ENCODE measurements at places on chromosomes 6 and 20.

DNA sequence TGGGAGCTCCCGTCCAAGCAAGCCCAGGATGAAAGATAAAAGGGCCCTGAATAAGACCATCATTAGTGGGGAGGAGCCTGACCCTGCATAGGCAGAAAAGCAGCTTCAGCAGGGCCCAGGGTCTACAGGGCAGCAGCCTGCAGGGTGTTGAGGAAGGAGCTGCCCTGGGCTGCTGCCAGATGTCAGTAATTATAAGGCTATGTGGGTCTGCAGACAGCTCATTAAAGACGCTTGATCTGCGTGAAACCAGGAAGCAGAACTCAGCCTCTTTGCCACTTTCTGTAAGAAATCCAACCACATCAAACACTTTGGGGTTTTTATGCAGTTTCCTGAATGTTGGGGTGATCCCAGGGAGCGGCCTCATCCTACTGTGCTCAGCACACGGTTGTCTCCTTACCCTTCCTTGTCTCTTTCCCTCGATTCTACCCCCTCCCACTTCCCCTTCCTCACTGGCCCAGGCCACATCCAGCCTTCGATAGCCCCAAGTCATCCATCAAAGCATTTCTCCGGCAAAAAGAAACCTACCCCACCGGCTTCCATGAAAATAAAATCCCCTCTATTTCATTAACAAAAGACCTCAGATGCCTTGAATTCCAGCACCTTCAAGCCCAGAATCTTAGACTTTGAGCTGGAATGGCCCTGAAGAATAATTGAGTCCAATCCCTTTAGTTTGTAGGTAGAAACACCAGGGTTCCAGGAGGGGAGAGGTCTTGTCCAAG, 1.0 kb upstream of the TGM6 start:
- no peak for DNase-seq

- no peak for DNase-seq
Observed at GRCh38 chr6:8578006-8578405, 142.7 kb upstream of the SLC35B3 start.

GRCh38 chr6:5260111-5260620, 584 bp downstream of the LYRM4 start:
- DNase-seq, result peak; percentile 61

- DNase-seq, result no peak
Observed at GRCh38 chr20:51494241-51495110, 48.0 kb downstream of the NFATC2 start.

DNA sequence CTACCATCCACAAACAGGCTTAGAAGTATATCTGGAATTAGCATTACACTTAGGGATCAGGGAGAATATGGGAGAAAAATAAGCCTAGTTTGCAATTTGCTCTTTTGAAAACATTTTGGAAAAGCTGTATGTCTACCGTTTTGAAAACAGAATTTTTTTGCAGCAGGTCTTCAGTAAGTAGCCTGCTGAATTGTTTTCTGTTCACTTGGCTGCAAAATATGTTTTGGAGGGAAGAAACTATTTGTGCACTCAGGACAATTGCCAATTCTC, 39.6 kb downstream of the ILRUN start:
- DNase-seq, result no peak

GRCh38 chr6:7171733-7172132, 64.0 kb downstream of the RREB1 start:
- DNase-seq, result no peak

DNA sequence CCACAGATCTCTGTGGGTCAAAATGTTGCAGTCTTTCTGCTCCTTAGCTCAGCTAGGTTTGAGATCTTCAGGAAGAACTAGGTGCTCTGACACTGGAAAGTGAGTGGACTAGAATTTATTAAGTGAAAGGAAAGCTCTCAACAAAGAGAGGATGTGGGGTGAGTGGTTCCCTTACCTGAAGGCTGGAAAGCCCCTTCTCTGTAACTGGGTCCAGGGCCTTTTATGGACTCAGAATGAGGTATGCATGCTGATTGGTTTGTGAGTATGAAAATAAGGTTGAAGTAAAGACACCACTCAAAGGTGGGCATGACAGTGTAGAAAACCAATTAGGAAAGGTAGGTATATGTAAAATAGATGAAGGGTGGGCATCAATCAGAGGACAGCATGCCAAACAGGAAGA, 485.5 kb downstream of the CD109 start:
- DNase-seq, result no peak

DNA sequence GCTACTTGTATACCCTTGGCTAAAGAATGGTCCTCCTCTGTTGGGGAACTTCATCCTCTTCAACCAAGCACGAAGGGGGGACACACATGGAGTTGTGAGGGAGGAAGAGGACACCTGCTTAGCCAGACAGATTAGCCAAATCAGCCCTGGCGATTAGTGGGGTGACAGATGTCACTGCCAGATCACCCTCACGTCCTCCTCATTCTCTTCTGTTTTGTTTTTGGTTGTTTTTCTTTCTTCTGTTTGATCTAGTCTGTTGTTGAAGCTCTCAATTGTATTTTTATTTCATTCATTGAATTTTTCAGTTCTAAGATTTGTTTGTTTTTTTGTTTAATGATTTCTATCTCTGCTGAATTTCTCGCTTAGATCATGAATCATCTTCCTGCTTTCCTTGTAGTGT, 27.5 kb upstream of the NKX2-4 start:
- DNase-seq, result no peak

GRCh38 chr6:138914701-138915100, 73.4 kb downstream of the REPS1 start:
- no peak for DNase-seq

GRCh38 chr6:83303426-83303825, 110.3 kb downstream of the RWDD2A start:
- DNase-seq, result no peak

- DNase-seq, result no peak
Observed at GRCh38 chr6:95364016-95364604, 213.2 kb upstream of the MANEA start.

Data from stimulated activated CD4-positive, alpha-beta T cell treated with anti-CD3 and anti-CD28 coated beads, Interleukin-12 subunit alpha, Interleukin-12 subunit beta, amount 100 ng/mL, for 24 hours (primary cell).